ENCODE measurements at places on chromosomes 2 and 18. TPM values are rescaled to one million over a fixed set of nuclear protein-coding genes. Genes with fewer than 3 reads are reported as not detected.
A peak's percentile ranks its signal among the peaks of the same experiment; 100 is the strongest.

Gene VIT
- total RNA-seq: 0.77 TPM

Gene KRTCAP3
- total RNA-seq: not detected

Gene ETAA1
- 19.3 TPM for total RNA-seq

Gene ARL4C
- total RNA-seq: 50.6 TPM

Gene CFAP210
- total RNA-seq: not detected

DNA sequence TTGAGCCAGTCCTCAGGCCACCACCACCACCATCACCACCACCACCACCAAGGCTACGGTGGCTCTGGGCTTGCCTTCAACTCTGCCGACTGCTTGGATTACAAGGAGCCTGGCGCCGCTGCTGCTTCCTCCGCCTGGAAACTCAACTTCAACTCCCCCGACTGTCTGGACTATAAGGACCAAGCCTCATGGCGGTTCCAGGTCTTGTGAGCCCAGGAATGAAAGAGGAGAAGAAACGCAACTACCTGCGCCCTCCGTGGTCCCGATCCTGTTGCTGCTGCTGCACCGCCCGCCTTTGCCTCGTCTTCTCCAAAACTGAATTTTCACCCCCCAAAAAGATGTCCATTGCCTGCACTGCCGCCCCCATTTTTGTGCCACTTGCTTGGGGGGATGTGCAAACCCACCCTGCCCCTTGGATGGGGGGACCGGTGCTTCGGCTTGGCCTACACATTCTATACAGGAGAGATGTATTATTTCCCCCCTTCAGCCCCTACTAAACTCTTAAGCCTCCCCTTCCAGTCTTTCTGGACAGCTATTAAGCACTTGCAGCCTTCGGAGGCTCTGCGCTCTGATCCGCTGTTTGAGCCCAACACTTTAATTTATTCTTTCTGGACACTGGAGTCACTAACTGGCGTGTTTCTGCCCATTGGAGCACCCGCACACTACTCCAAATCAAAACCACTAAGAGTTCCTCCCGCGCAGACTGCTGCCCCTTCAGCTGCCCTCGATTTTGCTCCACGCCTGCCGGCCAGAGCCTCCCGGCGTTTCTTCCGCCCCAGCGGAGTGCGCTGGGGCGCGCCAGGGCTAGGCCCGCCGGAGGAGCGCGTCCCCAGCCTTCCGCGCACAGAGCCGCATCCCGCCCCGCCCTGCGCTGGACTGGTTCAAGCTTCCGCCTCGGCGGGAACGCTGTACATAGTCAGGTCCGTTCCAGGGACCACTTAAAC, 5.7 kb downstream of the OTX1 start:
- no peaks in the 10 kb centered on the region for H3K4me1 ChIP-seq
- H3K36me3 ChIP-seq: no peaks in the 10 kb centered on the region
- no peak overlapping the region for H3K27ac ChIP-seq
- no peak for DNase-seq
- H3K27me3 ChIP-seq: peaks cover 85% of the 10 kb centered on the region

- H3K4me3 ChIP-seq: no peak overlapping the region
- no peak overlapping the region for H3K27ac ChIP-seq
- H3K36me3 ChIP-seq: no peaks in the 10 kb centered on the region
- no peaks in the 10 kb centered on the region for H3K27me3 ChIP-seq
- DNase-seq: no peak
- H3K4me1 ChIP-seq: no peaks in the 10 kb centered on the region
Observed at GRCh38 chr2:211449819-211450218, 893.4 kb downstream of the CPS1 start.

DNA sequence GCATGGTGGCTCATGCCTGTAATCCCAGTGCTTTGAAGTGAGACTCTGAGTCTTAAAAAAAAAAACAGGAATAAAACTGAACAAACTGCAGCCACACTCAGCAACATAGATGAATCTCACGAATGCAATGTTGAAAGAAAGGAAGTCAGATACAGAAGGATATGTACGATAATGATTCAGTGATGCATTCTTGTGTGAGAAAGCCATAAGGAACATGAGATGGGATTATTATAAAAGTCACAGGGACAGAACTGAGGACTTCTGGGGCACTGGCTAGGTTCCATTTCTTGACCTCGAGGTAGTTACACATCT, 56.9 kb upstream of the SMAD2 start:
- no peaks in the 10 kb centered on the region for H3K4me1 ChIP-seq
- no peaks in the 10 kb centered on the region for H3K27me3 ChIP-seq
- H3K27ac ChIP-seq: no peak overlapping the region
- no peak overlapping the region for H3K4me3 ChIP-seq
- DNase-seq: no peak

- H3K4me3 ChIP-seq: peak overlapping the region; percentile 59
- H3K36me3 ChIP-seq: no peaks in the 10 kb centered on the region
- no peaks in the 10 kb centered on the region for H3K27me3 ChIP-seq
- peaks cover 2% of the 10 kb centered on the region for H3K4me1 ChIP-seq
- DNase-seq: peak; percentile 75
- no peak overlapping the region for H3K27ac ChIP-seq
Observed at GRCh38 chr2:206212673-206213513, 53.2 kb downstream of the EEF1B2 start.

GRCh38 chr2:40476436-40476835, 24.5 kb upstream of the SLC8A1 start:
- no peak overlapping the region for H3K27ac ChIP-seq
- H3K27me3 ChIP-seq: no peaks in the 10 kb centered on the region
- H3K36me3 ChIP-seq: no peaks in the 10 kb centered on the region
- H3K4me1 ChIP-seq: no peaks in the 10 kb centered on the region
- no peak overlapping the region for H3K4me3 ChIP-seq
- DNase-seq: no peak

GRCh38 chr18:3593381-3593903, 143.5 kb downstream of the TGIF1 start:
- DNase-seq: peak; percentile 95
- H3K4me1 ChIP-seq: peaks cover 30% of the 10 kb centered on the region
- peaks cover 4% of the 10 kb centered on the region for H3K36me3 ChIP-seq
- H3K4me3 ChIP-seq: peak overlapping the region; percentile 68
- no peaks in the 10 kb centered on the region for H3K27me3 ChIP-seq
- peak overlapping the region; percentile 99 for H3K27ac ChIP-seq

GRCh38 chr2:235747786-235748091, 253.9 kb downstream of the AGAP1 start:
- peaks cover 3% of the 10 kb centered on the region for H3K4me1 ChIP-seq
- H3K36me3 ChIP-seq: peaks cover 2% of the 10 kb centered on the region

- no peaks in the 10 kb centered on the region for H3K27me3 ChIP-seq
- no peak for DNase-seq
- H3K27ac ChIP-seq: no peak overlapping the region
Observed at GRCh38 chr2:62540408-62541168, 34.6 kb upstream of the TMEM17 start.

DNA sequence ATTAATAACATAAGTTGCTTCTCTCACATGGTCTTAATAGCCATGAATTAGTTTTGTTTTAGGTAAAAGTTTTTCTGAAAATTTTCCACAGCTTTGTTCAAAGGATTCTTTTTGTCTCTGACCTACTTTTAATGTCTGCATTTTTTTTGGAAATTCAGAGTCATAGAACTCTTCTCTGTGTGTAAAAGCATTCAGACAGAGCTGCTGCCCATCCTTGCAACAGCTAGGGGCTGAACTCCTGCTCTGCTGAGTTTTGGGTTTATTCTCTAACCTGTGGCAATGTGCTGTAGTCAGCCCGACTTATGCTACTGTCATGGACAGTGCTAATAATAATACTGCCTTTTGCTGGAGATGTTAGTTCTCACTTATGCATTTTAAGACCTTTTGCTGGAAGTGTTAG, 44.1 kb downstream of the RALBP1 start:
- H3K36me3 ChIP-seq: no peaks in the 10 kb centered on the region
- no peaks in the 10 kb centered on the region for H3K27me3 ChIP-seq
- peaks cover 3% of the 10 kb centered on the region for H3K4me1 ChIP-seq
- no peak overlapping the region for H3K27ac ChIP-seq
- no peak overlapping the region for H3K4me3 ChIP-seq

DNA sequence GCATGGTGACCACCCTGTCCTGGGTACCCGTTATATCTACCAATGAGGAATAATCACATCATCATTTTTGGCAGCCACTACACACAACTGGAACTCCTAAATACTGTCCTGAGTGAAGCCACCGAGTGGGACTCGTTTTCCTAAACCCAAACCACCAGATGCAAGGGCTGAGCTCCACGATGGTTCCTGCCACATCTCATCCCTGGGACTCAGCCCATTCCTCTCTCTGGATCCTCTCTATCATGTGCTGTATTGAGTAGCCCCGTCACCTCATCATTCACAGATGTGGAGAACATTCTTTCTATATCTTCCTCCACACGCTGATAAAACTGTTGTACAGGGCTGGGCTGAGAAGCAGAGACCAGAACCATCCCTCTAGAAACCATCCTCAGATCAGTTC, 79.4 kb upstream of the SMAD7 start:
- no peaks in the 10 kb centered on the region for H3K36me3 ChIP-seq
- no peak for DNase-seq

DNA sequence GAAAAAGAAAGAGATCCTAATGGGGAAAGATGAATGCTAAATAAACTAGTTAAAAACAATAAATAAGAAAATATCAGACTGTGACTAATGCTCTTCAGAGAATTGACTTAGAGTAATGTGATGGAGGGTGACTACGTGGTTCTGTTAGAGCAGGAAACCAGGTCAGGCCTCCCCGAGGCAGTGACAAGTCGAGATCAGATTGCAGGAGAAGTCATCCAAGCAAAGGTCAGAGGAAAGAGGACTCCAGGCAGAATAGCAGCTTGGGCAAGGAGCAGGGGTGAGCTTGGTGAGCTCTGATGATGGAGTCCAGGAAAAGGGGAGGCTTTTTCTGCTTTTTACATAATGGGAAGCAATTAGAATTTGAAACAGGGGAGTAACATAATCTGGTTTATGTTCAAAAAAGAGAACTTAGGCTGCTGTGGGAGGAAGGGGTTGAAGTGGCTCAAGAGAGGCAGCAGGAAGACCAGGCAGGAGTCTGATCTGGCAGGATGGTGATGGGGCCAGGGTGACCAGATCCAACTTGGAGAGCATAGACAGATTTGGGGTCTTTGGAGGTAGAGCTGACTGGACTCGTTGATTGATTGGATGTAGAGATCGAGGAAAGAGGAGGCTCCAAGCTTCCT, 27.3 kb upstream of the ITGB6 start:
- H3K4me1 ChIP-seq: peaks cover 20% of the 10 kb centered on the region
- no peak overlapping the region for H3K27ac ChIP-seq
- H3K27me3 ChIP-seq: no peaks in the 10 kb centered on the region
- DNase-seq: peak; percentile 80
- H3K36me3 ChIP-seq: no peaks in the 10 kb centered on the region

GRCh38 chr18:46711444-46711863, 45.4 kb downstream of the ST8SIA5 start:
- peaks cover 6% of the 10 kb centered on the region for H3K4me1 ChIP-seq
- no peak overlapping the region for H3K4me3 ChIP-seq
- H3K27ac ChIP-seq: no peak overlapping the region
- H3K36me3 ChIP-seq: no peaks in the 10 kb centered on the region
- no peak for DNase-seq

DNA sequence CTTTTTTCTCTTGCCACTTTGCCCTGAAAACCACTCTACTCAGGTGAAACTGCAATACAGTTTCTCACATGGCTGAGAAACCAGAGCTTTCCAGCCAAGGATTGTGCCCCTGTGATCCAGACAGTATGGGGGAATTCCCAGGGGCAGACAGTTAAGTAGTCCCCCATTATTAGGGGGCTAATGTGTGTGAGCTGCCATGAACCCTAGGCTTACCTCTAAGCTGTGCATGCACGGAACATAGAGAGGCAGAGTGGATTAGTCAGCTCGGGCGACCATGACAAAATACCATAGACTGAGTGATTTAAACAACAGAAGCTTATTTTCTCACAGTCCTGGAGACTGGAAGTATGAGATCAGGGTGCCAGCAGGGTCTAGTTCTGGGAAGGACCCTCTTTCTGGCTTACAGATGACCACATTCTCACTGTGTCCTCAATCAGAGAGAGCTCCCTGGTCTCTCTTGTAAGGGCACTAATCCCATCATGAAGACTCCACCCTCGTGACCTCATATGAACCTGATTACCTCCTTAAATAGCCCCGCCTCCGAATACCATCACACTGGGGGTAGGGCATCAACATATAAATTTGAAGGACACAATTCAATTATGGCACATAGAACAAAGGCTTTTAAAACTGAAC, 215.1 kb downstream of the EIPR1 start:
- H3K4me1 ChIP-seq: no peaks in the 10 kb centered on the region
- H3K27ac ChIP-seq: no peak overlapping the region
- no peak overlapping the region for H3K4me3 ChIP-seq
- H3K27me3 ChIP-seq: no peaks in the 10 kb centered on the region
- H3K36me3 ChIP-seq: no peaks in the 10 kb centered on the region

- no peaks in the 10 kb centered on the region for H3K27me3 ChIP-seq
- no peaks in the 10 kb centered on the region for H3K36me3 ChIP-seq
- H3K27ac ChIP-seq: no peak overlapping the region
- peak; percentile 11 for DNase-seq
- H3K4me3 ChIP-seq: peak overlapping the region; percentile 27
- H3K4me1 ChIP-seq: peaks cover 2% of the 10 kb centered on the region
Observed at GRCh38 chr2:143398781-143399180, 269.6 kb downstream of the ARHGAP15 start.
